Stimulated activated memory B cell treated with anti-CD40 and anti-IgM and Interleukin-4, amounts not matched to agents 10 μg/mL and 1 μg/mL and 100 μg/mL, for 72 hours (primary cell): ENCODE measurements at places on chromosomes 11 and 22.

DNA sequence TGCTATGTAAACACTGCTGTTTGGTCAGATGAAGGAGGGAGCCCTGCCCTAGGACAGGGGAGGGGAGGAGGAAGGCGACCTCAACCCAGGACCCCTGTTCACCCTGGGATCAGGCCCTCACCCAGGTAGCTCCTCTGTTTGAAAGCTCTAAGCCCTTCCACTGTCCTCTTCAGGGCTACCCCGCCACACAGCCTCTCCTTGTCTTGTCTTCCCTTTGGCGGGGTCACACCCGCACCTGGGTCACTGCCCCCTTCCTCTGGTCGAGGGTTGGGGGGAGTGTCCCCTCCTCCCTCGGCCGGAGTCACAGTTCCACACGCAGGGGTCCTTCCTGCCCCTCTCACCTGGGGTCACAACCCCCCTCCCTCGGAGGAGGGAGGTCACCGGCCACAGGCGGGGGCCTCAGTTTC is 463 bp upstream of the PTPMT1 start:
- H3K36me3 ChIP-seq: no peaks in the 10 kb centered on the region
- H3K4me1 ChIP-seq: peaks cover 18% of the 10 kb centered on the region
- peak overlapping the region; percentile 86 for H3K4me3 ChIP-seq
- no peak for ATAC-seq
- no peaks in the 10 kb centered on the region for H3K27me3 ChIP-seq

DNA sequence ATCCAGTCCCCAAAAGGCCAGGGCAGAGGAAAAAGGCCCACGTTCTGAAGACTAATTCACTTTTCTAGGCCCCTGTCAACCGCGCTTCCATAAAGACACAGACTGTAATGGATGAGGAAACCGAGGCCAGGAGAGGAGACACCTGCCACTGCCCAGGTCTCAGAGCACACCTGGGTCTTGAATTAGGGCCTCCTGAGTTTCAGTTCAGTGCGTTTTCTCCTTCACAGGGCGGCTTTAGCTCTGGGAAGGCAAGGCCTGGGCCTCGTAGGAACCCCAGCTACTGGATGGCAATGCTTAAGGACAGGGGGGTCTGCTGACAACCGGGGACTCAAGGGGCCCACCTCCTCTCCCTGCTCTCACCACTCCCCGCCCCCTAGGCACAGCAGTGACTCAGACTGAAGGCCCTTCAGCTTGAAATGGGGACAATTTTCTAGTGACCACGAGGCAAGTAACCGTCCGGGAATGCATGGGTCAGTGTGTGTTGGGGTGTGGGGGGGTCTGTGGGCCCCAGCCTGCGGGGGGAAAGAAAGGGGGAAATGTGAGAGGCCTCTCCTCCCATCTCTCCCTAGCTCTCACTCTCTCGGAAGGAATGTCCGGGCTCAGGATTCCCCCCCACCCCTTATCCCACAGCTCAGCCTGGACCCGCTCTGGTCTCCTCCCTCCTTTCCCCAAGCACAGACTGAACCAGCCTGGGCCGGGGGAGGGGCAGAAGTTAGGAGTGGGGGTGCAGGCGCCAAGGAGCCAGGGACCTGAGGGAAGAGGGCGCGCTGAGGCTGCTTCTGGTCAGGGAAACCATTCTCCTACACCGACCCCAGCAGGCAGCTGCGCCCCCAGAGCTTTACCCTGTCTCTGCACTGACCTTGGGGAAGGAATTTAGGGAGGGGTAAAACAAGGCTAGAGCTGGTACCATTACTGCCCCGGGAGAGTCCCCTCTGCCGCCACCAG is 17.2 kb downstream of the CREB3L1 start:
- no peak overlapping the region for H3K27ac ChIP-seq
- peaks cover 8% of the 10 kb centered on the region for H3K4me1 ChIP-seq
- H3K4me3 ChIP-seq: peak overlapping the region; percentile 55
- H3K36me3 ChIP-seq: no peaks in the 10 kb centered on the region
- ATAC-seq: no peak

DNA sequence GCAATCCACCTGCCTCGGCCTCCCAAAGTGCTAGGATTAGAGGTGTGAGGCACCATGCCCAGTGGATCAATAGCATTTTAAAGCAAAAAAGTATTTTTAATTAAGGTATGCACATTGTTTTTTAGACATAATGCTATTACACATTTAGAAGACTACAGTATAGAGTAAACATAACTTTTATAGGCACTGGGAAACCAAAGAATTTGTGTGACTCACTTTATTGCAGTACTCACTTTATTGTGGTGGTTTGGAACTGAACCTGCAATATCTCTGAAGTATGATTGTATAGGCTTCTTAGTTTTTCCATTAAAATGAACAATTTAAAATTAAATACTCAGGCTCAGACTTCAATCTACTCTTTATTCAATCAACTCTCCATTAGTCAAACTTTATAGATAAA is 17.5 kb upstream of the CD3E start:
- H3K4me1 ChIP-seq: peaks cover 8% of the 10 kb centered on the region
- H3K27me3 ChIP-seq: peaks cover 26% of the 10 kb centered on the region
- ATAC-seq: no peak
- peaks cover 5% of the 10 kb centered on the region for H3K36me3 ChIP-seq
- no peak overlapping the region for H3K4me3 ChIP-seq

DNA sequence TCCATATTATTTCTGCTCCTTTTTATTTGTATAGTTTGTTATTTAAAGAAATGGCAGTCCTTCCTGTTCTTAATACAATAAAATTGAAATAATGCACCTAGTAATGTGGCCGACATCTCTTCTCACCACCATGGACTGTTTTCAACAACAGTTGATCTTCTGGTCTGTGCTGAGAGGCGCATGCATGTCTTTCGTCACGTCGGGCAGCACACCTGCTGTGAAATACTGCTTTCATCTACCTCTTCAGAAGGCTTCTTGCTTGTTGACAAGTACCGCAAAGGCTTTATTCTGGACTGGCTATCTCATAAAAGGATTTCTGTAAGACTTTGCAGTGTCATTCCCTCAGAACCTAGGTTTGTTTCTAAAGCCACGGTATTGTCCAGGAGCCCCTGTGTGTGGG is 13.9 kb upstream of the MYO18B start:
- H3K4me3 ChIP-seq: no peak overlapping the region
- H3K36me3 ChIP-seq: peaks cover 19% of the 10 kb centered on the region
- no peak for ATAC-seq
- H3K4me1 ChIP-seq: peaks cover 12% of the 10 kb centered on the region
- no peaks in the 10 kb centered on the region for H3K27me3 ChIP-seq
- no peak overlapping the region for H3K27ac ChIP-seq
